Activated CD8-positive, alpha-beta T cell treated with anti-CD3 and anti-CD28 coated beads, Interleukin-2, amount 10 ng/mL, durations not matched to agents 7 days and 5 days (primary cell): ENCODE measurements at places on chromosomes 5 and 9. TPM values are rescaled to one million over a fixed set of nuclear protein-coding genes. Genes with fewer than 3 reads are reported as not detected.

The PLPP7 gene
- total RNA-seq, result not detected

The CDX1 gene
- not detected for total RNA-seq

The GFI1B gene
- total RNA-seq, result not detected

DNA sequence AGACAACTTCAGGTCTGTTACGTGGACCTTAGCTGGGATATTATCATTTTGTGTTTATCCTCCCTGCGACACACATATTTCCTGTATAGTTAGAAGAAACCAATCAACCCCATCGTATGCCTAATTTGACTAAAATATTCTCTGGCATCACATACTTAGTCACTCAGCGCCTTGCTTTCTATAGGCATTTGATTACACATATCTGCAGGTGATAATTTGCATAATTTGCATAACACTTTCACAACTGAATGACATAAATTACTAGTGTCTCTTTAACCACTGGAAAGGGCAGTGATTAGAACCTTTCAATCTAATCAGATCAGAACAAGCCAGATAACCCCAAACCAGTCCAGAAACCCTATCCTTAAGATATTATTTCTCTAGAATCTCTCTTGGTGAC lies 390.2 kb downstream of the TLR4 start:
- DNase-seq, result no peak

DNA sequence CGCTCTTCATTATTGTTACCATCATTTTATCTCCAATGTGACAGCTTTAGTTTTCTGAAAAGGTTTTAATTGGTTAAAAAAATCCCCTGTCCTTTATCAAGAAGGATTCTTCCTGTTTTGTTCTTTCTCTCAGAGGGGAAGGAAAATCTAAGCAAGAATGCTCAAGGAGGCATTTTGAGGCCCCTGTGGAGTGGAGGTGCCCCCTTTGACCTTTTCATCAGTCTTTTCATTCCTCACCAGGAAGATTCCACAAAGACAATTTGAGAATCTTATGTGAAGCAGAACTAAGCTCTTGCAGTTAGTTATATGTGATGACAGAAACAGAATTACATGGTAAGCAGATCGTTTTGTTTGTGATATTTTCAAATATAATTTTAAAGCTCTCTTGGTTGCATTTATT lies 489.6 kb downstream of the MAN2A1 start:
- no peak for DNase-seq
